ENCODE measurements at places on chromosomes 1 and 21.

DNA sequence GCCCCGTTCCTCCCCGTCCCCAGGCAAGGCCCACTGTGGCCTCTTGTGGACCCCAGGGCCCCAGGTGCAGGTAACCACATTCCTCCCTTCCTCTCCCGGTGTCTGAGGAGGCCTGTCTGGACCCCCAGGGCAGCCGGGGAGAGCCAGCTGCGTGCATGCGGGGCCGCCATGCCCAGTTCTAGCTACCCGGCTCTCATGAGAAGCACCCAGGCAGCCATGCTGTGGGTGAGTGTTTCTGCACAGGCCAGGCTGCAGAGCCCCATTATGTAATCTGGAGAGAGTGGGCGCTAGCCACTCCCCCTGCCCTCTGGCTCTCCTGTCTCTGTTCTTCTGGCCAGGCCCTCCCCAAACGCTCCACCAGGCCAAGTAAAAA is 18.4 kb upstream of the PLEKHG5 start:
- no peak for DNase-seq

GRCh38 chr1:17165823-17166222 is 39.1 kb upstream of the PADI1 start:
- DNase-seq: no peak

DNA sequence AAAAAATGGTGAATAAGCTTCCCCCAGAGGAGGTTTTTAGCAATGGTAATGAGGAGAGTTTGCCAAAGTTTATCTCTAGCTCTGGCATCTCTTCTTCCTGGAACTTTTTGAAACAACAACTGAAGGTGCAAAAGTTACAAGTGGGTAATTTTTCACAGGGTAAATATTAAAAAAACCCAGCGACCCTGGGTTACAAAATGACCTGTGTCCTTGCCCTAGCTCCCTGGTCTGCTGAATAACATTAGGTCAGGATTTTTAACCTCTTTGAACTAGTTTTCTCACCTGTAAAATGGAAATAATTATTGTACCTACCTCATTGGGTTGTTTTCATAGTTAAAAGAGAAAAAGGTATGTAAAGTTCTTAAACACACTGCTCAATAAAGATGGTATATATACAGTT is 332.4 kb upstream of the DUSP10 start:
- no peak for DNase-seq

- DNase-seq: no peak
Measured at GRCh38 chr1:60017508-60018205, 55.9 kb downstream of the C1orf87 start.

GRCh38 chr1:63463248-63463647 is 59.8 kb downstream of the ITGB3BP start:
- DNase-seq: no peak

DNA sequence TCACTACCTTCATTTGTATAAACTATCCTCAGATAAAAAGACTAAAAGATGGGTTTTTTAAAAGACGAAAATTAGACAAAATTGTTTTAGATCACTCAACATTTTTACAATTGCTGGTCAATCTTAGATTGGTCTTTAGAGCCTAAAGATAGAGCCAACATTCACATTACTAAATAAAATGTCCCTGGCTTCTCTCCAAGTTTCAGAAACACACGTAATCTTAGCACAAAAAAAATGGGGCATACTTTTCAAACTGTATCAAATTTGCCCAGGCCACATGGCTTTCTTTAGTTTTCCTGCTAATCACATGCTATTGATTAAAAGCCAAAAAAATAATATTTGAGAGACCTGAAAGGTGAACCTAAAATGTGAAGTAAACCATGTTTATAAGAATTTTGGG is 288.1 kb downstream of the DPYD start:
- DNase-seq: no peak

DNA sequence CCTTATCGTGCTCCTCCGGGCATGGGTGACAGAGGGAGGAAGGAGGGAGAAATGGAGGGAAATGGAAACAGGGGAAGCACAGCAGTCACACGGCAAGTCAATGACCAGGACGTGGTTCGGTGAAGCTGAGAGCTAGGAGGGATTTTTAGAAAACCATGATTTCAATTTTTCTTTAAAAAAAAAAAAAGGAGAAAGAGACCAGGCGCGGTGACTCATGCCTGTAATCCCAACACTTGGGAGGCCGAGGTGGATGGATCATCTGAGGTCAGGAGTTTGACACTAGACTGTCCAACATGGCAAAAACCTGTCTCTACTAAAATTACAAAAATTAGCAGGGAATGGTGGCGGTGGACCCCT is 776 bp upstream of the TNFRSF9 start:
- no peak for DNase-seq

DNA sequence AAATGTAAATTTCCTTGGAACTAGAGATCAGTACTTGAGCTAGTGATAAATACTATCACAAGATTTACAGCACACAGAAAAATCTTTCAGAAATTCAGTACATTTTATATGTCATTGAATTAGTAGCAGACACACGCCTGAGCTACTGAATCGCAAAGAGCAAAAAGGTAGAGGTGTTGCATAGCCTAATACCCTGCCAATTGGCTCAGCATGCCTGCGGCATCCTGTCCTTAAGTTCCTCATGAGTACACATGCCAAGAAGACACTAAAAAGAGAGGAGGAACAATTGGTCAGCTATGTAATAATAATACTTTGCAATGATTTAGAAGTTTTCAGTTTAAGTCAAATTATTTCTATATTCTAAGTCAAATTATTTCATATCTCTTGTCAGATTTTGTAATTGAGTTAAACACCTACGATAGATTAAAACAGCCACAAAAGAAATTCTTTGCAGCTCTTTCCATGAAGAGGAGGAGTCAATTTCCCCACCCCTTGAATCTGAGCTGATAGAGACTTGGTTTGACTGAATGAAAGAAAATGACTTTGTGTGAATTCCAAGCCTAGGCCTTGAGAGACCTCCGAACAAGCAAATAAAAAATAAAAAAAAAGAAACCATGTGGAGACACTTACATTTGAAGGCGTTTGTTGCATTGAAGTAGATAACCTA is 36.2 kb upstream of the PKN2 start:
- DNase-seq: no peak

DNA sequence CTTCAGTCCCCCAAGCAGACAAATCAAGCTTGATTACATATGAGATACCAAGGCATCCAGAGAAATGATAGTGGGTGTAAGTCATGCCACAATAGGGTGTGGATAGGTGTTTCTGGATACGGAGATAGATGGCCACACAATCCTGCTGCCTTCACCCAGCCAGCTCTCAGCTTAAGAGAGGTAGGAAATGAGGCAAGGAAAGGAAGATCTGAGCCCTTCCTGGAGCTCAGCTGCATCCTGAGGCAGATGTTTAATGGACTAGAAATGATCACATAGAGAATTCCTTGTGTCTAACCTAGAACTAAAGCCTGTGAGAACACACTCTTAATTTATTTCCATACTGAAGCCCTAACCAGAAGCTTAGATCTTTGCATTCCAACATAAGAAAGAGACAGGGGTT is 210.3 kb downstream of the ST6GALNAC3 start:
- no peak for DNase-seq

DNA sequence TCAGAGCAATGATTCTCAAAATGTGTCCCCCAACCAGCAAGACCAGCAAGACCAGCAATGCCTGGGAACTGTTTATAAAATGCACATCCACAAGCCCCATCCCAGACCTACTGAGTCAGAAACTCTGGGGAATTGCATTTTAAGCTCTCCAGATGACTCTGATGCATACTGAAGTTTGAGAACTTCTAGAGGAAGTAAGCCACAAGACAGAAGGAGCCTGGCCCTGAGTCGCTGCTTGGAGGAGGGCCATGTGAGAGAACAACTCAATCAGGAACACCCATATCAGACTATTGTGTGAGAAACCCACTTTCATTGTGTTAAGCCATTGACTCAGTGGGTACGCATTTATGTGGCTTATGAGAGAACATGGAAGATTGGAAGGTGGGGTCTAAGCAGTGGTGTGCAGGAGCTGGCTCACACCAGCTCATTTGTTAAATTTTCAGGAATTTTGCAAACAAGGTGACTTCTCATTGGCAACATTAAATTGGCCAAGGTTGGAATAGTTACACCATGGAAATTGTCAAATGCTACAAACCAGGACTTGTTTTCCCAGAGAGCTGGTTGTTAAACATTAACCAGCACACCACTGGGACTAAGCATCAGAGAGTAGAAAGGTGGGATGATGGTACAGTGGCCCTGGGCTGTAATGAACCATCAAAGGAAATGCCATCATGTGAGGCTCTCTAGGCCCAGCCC is 38.9 kb downstream of the ATP1A1 start:
- no peak for DNase-seq

GRCh38 chr1:200979574-200980451 is 43.7 kb downstream of the KIF21B start:
- peak; percentile 52 for DNase-seq

- DNase-seq: no peak
Measured at GRCh38 chr21:16644685-16645084, 868.2 kb upstream of the CXADR start.

DNA sequence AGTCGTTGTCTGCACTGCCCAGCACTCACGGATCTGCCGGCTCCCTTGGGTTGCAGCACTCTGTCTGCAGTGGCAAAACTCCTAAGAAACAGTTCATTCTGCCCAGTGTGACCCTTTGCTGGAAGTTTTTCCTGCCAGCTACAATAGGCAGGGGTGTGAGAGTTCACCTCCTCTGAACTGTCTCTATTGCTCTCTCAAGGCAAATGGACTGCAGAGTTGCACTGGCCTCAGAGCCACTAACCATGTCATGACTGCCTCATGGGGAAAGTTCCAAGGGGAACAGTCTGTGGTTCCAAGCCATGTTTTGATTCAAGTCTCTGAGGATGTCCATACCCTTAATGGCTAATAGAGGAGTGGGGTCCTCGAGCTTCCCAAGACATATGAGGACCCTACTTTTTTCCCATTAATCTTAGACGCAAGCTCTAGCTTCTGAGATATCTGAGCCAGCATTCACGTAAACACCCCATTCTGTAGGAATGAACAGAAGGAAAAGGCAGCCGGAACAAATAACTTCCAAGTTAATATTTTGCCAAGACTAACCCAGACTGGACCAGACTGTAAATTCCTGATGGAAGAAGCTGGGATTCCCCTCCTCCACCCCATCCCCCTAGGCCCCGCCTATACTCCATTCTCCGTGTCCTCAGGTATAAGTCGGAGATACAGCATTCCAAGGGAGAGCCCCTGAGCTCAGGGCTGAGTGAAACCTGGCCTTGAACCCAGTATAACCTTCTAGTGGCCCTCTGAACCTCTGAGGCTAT is 93.8 kb upstream of the AKT3 start:
- DNase-seq: no peak

- no peak for DNase-seq
Measured at GRCh38 chr21:26920055-26920454, 46.8 kb downstream of the ADAMTS5 start.

DNA sequence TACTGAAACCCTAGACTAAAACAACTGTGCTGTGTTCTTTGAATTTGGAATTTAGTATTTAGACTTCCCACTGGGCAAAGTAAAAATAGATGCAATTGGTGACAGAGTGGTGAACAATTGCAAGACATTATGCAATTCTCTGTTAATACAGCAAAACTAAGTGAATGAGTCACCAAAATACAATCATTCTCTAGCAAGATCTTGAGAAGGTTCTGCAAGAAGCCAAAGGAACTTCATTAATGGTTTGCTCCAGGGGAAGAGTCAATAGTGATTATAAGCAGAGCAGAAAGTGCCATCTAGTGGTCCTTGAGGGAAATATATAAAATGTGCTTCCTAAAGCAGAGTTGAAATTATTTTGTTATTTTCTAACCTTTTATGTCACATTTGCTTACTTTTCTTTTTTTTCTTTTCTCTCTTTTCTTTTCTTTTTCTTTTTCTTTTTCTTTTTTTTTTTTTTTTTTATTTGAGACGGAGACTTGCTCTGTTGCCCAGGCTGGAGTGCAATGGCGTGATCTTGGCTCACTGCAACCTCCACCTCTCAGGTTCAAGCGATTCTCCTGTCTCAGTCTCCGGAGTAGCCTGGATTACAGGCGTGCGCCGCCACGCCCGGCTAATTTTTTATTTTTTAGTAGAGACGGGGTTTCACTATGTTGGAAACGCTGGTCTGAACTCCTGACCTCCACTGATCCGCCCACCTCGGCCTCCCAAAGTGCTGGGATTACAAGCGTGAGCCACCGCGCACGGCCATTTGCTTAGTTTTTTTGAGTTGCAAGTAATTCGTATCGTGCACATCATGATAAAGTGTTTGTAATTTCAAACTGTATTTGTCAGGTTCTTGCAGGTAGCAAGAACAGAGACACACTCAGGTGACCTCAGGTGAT is 99.2 kb downstream of the CTH start:
- DNase-seq: no peak

- DNase-seq: no peak
Measured at GRCh38 chr1:29221296-29221695, 9.4 kb downstream of the MECR start.

GRCh38 chr1:75308365-75308764 is 174.2 kb downstream of the LHX8 start:
- DNase-seq: no peak

- DNase-seq: no peak
Measured at GRCh38 chr1:69081668-69082067, 486.1 kb upstream of the LRRC7 start.

DNA sequence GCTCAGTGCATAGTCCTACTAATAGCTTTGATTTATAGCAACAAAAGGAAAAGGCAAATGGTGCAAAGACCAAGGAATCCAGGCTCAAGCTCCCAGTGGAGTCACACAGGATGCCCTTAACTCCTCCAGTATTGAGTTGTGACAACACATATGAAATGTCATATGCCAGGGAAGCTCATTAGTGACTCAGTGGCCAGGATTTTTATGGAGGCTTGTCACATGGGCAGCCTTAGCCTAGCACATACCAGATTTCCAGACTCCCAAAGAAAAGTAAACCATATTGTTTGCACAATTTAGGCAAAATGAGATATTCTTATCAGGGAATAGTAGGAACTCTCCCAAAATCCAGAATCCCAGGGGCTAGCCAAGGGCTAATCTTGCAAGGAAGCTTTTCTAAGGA is 129.2 kb downstream of the MAGI3 start:
- DNase-seq: no peak

- no peak for DNase-seq
Measured at GRCh38 chr1:67855961-67856360, 22.7 kb upstream of the GNG12 start.
